Lower lobe of right lung (tissue), 2 donors: ENCODE measurements at places on chromosomes 5 and 9. TPM values are rescaled to one million over a fixed set of nuclear protein-coding genes. Genes with fewer than 3 reads are reported as not detected.

RASGEF1C gene
- not detected for total RNA-seq

SERF1B gene
- 28.7 TPM for total RNA-seq

TLX3 gene
- not detected for total RNA-seq

TMEM215 gene
- 0.09 TPM for total RNA-seq

DNA sequence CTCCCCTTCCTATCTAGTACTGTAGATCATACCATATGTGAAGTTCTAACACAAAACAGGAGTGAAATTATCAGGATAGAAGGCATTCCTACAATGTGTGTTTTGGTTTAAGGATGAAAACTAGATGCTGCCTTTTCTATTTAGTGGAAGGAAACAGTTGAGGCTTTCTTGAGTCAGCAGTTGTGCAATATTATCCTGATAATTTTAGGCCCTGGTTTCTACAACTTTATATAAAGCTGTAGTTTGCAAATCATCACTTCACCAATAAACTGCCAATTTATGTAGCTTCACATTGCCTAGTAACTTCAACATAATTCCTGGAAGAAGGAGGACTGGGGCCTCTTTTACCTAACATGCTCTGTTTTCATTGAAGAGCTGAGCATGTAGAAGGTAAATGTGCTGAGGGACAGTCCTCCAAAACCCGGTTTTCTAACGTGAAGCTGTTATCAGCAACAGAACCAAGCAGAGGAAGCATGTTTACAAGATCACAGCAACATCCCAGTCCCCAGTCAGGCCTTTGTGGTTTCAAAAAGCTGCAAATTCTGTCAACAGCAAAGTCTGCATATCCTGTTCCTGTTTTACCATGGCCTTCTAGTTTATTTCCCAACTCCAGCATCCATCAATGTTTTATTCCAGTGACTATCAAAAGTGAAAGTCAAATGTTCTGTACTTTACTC is 513.4 kb upstream of the MEF2C start:
- peaks cover 20% of the 10 kb centered on the region for H3K4me1 ChIP-seq
- H3K27me3 ChIP-seq, result no peaks in the 10 kb centered on the region
- no peak for DNase-seq
- H3K36me3 ChIP-seq, result no peaks in the 10 kb centered on the region

GRCh38 chr5:165526357-165526756 is 2020.9 kb downstream of the MAT2B start:
- H3K36me3 ChIP-seq, result no peaks in the 10 kb centered on the region
- no peak overlapping the region for H3K4me3 ChIP-seq
- DNase-seq, result no peak

DNA sequence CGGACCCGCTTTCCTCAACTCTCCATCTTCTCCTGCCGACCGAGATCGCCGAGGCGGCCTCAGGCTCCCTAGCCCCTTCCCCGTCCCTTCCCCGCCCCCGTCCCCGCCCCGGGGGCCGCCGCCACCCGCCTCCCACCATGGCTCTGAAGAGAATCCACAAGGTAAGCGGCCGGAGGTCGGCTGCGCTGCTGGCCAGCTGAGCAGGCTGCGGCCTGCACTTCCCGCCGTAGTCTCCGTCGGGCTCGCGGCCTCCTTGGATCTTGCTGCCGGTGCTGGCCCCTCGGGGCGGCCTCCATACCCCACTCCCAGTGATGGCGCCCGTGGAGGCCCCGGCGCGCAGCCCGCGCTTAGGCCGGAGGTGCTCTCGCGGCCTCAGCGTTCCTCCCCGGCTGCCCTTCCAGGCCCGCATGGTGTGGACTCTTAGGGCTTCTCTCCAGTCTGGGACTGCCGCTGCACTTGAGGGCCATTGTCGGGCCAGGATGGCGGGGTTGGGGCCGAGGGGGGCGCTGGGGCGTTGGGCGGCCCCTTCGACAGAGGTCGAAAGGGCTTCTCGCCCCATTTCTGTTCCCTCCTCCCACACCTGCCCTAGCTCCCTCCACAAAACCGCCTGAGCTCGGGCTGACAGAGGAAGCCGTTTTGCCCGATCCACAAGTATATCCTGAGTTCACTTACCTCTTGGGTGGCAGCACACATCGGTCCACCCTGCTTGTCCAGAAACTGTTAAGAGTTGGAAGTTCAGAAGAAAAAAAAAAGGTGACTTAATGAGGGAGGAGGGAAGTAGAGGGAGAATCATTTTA is 714 bp downstream of the UBE2D2 start:
- peak overlapping the region; percentile 96 for H3K27ac ChIP-seq
- DNase-seq, result peak; percentile 68
- no peaks in the 10 kb centered on the region for H3K36me3 ChIP-seq
- no peaks in the 10 kb centered on the region for H3K27me3 ChIP-seq
- H3K4me1 ChIP-seq, result peaks cover 51% of the 10 kb centered on the region

GRCh38 chr5:83118976-83119375 is 41.6 kb downstream of the XRCC4 start:
- no peaks in the 10 kb centered on the region for H3K27me3 ChIP-seq
- H3K36me3 ChIP-seq, result no peaks in the 10 kb centered on the region
- DNase-seq, result no peak
- H3K4me1 ChIP-seq, result no peaks in the 10 kb centered on the region

- H3K4me3 ChIP-seq, result no peak overlapping the region
- no peak overlapping the region for H3K27ac ChIP-seq
- peaks cover 4% of the 10 kb centered on the region for H3K4me1 ChIP-seq
- H3K27me3 ChIP-seq, result no peaks in the 10 kb centered on the region
- peaks cover 87% of the 10 kb centered on the region for H3K36me3 ChIP-seq
Measured at GRCh38 chr5:171874234-171874633, 88.6 kb downstream of the SMIM23 start.

- H3K27ac ChIP-seq, result no peak overlapping the region
Measured at GRCh38 chr9:38336341-38336740, 56.2 kb upstream of the ALDH1B1 start.

DNA sequence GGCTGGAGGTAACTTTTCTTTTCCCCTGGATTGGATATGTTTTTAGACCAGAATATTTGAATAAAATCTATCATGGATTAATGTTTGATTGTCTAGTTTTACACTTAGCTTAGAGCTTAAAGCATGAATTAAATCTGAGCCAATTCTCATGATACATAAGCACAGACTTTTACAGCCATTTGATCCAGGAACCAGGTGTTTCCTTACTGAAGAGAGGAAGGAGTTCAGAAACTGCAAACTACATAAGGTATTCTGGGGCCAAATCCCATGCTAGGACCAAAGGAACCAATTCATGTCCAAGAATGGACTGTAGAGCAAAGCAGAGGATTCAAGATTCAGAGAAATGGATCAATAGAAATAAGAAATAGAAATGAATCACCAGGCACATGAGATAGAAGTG is 360.4 kb upstream of the ZNF608 start:
- DNase-seq, result no peak
- H3K27me3 ChIP-seq, result no peaks in the 10 kb centered on the region
- no peaks in the 10 kb centered on the region for H3K36me3 ChIP-seq
- no peak overlapping the region for H3K4me3 ChIP-seq
- no peak overlapping the region for H3K27ac ChIP-seq

GRCh38 chr9:113581865-113582697 is 118.6 kb downstream of the RGS3 start:
- DNase-seq, result peak; percentile 90
- no peaks in the 10 kb centered on the region for H3K27me3 ChIP-seq
- H3K27ac ChIP-seq, result peak overlapping the region; percentile 85
- peak overlapping the region; percentile 46 for H3K4me3 ChIP-seq
- peaks cover 96% of the 10 kb centered on the region for H3K4me1 ChIP-seq

- DNase-seq, result no peak
- no peaks in the 10 kb centered on the region for H3K4me1 ChIP-seq
- no peaks in the 10 kb centered on the region for H3K27me3 ChIP-seq
- no peaks in the 10 kb centered on the region for H3K36me3 ChIP-seq
Measured at GRCh38 chr5:125336401-125336800, 590.0 kb upstream of the ZNF608 start.

- H3K27ac ChIP-seq, result no peak overlapping the region
- H3K4me1 ChIP-seq, result no peaks in the 10 kb centered on the region
- no peaks in the 10 kb centered on the region for H3K27me3 ChIP-seq
- no peak for DNase-seq
- H3K36me3 ChIP-seq, result no peaks in the 10 kb centered on the region
- H3K4me3 ChIP-seq, result no peak overlapping the region
Measured at GRCh38 chr9:1922026-1922425, 93.1 kb upstream of the SMARCA2 start.

- H3K4me3 ChIP-seq, result no peak overlapping the region
- DNase-seq, result no peak
- H3K4me1 ChIP-seq, result peaks cover 22% of the 10 kb centered on the region
- no peak overlapping the region for H3K27ac ChIP-seq
- H3K27me3 ChIP-seq, result no peaks in the 10 kb centered on the region
- H3K36me3 ChIP-seq, result no peaks in the 10 kb centered on the region
Measured at GRCh38 chr9:127116957-127117356, 5.5 kb downstream of the ANGPTL2 start.

DNA sequence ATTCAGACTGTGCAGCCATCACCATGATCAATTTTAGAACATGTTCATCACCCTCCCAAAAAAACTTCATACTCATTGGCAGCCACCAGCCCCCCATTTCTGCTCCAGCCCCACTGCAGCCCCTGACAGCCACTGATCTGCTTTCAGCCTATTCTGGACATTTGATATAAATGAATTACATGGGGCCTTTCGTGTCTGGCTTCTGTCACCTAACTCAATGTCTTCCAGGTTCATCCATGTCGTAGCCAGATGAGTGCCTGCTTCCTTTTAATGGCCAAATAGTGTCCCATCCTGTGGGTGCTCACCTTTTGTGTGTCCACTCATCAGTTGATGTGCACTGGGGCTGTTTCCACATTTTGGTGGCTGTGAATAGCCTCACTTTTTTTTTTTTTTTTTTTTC is 63.5 kb downstream of the HMCN2 start:
- H3K4me1 ChIP-seq, result peaks cover 13% of the 10 kb centered on the region
- no peaks in the 10 kb centered on the region for H3K36me3 ChIP-seq
- H3K27me3 ChIP-seq, result peaks cover 42% of the 10 kb centered on the region
- H3K27ac ChIP-seq, result no peak overlapping the region
- DNase-seq, result no peak
- no peak overlapping the region for H3K4me3 ChIP-seq
